Astrocyte (in vitro differentiated cells and primary cell): ENCODE measurements at places on chromosomes 1 and 21. TPM values are rescaled to one million over a fixed set of nuclear protein-coding genes. Genes with fewer than 3 reads are reported as not detected.

The OR6N1 gene
- total RNA-seq: not detected in 2 replicates

DNA sequence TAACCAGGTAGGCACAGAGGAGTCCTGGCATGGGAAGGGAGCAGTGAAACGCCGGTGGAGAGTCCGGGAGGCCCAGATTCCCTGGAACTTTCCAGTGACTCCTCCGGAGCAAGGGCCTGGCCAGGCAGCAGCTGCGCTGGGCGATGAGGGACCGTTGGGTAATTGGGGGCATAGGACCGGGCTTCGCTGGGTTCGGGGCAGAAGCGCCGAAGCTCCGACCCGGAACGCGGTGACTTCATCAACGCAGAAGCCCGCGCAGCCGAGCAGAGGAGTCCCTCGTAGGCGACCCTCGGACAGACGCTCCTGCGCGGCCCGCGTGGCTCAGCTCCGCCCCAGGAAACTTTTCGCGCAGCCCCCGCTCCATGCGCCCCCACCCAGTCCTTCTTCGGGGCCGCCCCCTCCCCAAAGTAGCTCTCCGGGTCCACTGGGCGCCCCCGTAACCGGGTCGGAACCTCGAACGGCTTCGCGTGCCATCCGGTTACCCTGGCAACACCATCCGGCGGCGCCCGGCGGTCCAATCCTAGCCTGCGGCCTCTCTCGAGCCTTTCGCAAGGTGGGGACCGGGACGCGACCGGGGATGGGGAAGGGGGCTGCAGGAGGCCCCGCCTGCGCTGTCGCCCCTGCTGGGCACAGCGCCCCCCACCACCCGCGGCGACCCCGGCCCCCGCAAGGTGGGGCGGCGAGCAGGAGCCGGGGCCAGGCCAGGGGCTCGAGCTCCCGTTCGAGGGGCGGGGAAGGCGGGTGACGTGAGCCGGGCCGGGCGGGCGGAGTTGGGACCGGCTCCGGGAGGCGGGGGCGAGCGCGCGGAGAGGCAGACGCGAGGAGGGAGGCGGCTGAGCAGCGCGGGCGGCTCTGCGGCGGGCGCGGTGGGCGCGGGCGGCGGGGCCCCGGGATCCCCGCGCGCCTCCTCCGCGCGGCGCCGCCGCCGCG is at the start of gene AJAP1:
TSS of gene AJAP1 (plus strand) at position 814 of the 930 bp plus-strand sequence. CDS start 817 bp downstream, outside the sequence.
- H3K27me3 ChIP-seq: peaks cover 10% of the 10 kb centered on the region
- no peaks in the 10 kb centered on the region for H3K4me1 ChIP-seq
- H3K4me3 ChIP-seq: no peak within 1 kb of the TSS

- H3K27me3 ChIP-seq: no peaks in the 10 kb centered on the region
- H3K4me1 ChIP-seq: no peaks in the 10 kb centered on the region
- no peak for DNase-seq
- no peaks in the 10 kb centered on the region for H3K36me3 ChIP-seq
- H3K4me3 ChIP-seq: no peak overlapping the region
Measured at GRCh38 chr1:235873045-235873444, 6.3 kb upstream of the LYST start.

The SEMA4A gene
- total RNA-seq: 0.66 and 1.1 TPM in 2 replicates

- H3K36me3 ChIP-seq: no peaks in the 10 kb centered on the region
- DNase-seq: no peak
Measured at GRCh38 chr21:38861056-38861455, 55.3 kb downstream of the ETS2 start.

GRCh38 chr1:42221952-42222606 is 57.5 kb upstream of the GUCA2A start:
- H3K36me3 ChIP-seq: no peaks in the 10 kb centered on the region
- peak overlapping the region; percentile 35 for H3K27ac ChIP-seq
- no peak overlapping the region for H3K4me3 ChIP-seq
- peak; percentile 97 for DNase-seq
- peaks cover 9% of the 10 kb centered on the region for H3K4me1 ChIP-seq

DNA sequence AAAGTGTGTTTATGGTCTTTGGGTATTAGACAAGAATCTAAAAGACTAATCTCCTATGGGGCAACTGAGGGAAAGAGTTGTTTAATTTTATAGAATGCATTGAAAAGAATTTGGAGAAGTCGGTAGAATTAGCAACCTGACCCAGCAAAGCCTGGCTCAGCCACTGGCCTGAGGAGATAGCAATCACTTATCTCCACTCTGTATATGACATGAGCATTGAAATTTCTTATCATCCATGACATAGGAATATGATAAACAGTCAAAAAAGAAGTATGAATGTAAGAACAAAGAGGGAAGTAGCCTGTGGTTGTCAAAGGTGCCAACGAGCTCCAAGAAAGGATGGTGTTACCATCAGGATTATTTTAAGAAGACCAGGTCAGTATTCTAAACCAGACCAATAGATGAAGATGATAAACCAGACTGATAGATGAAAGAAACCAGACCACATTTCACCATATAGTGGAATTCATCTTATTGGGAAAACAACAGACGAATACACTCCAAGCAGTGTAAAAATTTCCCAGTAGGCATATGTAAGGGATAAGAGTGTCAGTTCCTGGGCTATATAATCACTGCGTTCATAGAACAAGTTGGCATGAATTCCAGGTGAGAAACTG is 35.7 kb downstream of the ASTN1 start:
- H3K4me1 ChIP-seq: no peaks in the 10 kb centered on the region
- no peak overlapping the region for H3K4me3 ChIP-seq
- DNase-seq: no peak
- no peaks in the 10 kb centered on the region for H3K27me3 ChIP-seq
- no peak overlapping the region for H3K27ac ChIP-seq

DNA sequence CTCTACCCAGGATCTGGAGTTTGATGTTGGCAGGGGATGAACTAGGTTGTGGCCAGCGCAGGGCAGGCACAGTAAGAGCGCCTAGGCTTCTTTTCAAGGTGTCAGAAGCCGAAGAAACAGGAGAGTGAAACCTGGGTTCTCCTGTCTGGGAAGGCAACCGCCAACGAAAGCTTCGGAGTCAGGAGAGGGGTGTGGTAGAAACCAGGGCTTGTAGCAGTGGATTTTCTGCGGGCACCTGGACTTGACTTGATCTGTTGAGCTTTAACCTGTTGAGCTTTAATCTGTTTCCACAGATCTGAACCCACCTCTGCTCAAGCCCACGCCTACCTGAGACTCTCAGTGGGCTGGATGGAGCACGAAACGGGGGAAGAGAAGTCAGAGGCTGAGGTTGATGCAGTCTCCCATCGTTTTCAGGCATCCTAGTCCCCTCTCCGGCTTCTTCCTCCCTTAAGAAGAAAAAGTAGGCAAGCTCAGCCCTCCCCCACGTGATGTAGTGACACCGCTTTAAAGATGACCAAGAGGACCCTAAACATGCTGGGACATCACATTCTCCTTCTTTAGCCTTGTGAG is 9.3 kb downstream of the HLX start:
- peaks cover 88% of the 10 kb centered on the region for H3K27me3 ChIP-seq
- H3K4me3 ChIP-seq: no peak overlapping the region
- no peak overlapping the region for H3K27ac ChIP-seq
- no peaks in the 10 kb centered on the region for H3K36me3 ChIP-seq
- DNase-seq: no peak

- H3K27me3 ChIP-seq: peaks cover 95% of the 10 kb centered on the region
- no peak for DNase-seq
- peak within 1 kb of the TSS; percentile 50 for H3K4me3 ChIP-seq
- H3K27ac ChIP-seq: peak within 1 kb of the TSS; percentile 6
Measured at GRCh38 chr21:36698981-36699545, at the start of gene SIM2. Gene SIM2, plus strand, starts transcription at chr21:36699115. Its CDS starts 632 bp downstream, at chr21:36699747.

The NR1I3 gene
- total RNA-seq: not detected in 2 replicates

GRCh38 chr1:58966917-58967740 is 183.3 kb upstream of the JUN start:
- no peaks in the 10 kb centered on the region for H3K27me3 ChIP-seq
- H3K27ac ChIP-seq: no peak overlapping the region
- H3K4me1 ChIP-seq: no peaks in the 10 kb centered on the region
- no peak overlapping the region for H3K4me3 ChIP-seq

DNA sequence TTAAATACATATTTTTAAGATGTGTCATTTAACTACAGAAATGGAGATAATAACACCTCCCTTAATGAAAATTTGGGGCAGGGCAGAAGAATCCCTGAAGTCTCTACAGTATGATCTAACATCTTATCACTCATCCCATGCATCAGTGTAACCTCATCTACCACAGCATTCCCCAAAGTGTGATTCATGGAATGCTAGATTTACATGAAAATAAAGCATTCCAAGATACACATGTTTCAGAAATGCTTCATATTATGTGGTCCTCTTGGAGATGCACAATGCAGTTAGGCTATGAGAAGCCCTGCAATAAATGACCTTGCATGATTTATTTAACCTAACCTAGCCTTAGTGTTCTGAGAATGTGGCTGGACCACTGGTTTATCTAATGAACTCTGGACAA is 166.9 kb upstream of the SYT6 start:
- H3K36me3 ChIP-seq: no peaks in the 10 kb centered on the region
- H3K4me3 ChIP-seq: no peak overlapping the region
- H3K27ac ChIP-seq: peak overlapping the region; percentile 76
- H3K4me1 ChIP-seq: peaks cover 26% of the 10 kb centered on the region
- H3K27me3 ChIP-seq: no peaks in the 10 kb centered on the region

- no peaks in the 10 kb centered on the region for H3K27me3 ChIP-seq
- H3K4me3 ChIP-seq: no peak overlapping the region
- no peak overlapping the region for H3K27ac ChIP-seq
- H3K4me1 ChIP-seq: peaks cover 5% of the 10 kb centered on the region
Measured at GRCh38 chr1:37926038-37926924, 20.6 kb downstream of the INPP5B start.

- H3K4me1 ChIP-seq: peaks cover 8% of the 10 kb centered on the region
- no peak for DNase-seq
- no peaks in the 10 kb centered on the region for H3K27me3 ChIP-seq
- no peak overlapping the region for H3K27ac ChIP-seq
- no peaks in the 10 kb centered on the region for H3K36me3 ChIP-seq
Measured at GRCh38 chr1:167938080-167938636, 1.3 kb upstream of the MPC2 start.

DNA sequence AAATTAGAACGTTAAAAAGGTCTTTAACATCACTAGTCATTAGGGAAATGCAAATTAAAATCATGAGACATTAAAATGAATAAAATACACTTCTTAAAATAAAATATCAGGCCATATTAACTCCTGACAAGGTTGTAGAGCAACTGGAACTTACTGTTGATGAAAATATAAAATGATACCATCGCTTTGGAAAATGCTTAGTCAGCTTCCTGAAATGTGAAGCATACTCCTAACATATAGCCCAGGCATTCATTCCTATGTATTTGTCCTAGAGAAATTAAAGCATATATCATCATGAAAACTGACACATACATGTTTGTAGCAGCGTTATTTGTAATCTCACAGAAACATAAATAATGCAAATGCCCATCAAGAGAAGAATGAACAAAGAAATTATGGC is 211.5 kb upstream of the CHRM3 start:
- no peak overlapping the region for H3K27ac ChIP-seq
- H3K4me3 ChIP-seq: no peak overlapping the region
- H3K4me1 ChIP-seq: no peaks in the 10 kb centered on the region

GRCh38 chr1:245986404-245987218 is 520.5 kb downstream of the SMYD3 start:
- H3K27ac ChIP-seq: peak overlapping the region; percentile 75
- peaks cover 20% of the 10 kb centered on the region for H3K4me1 ChIP-seq
- no peaks in the 10 kb centered on the region for H3K27me3 ChIP-seq
- no peaks in the 10 kb centered on the region for H3K36me3 ChIP-seq
- peak; percentile 85 for DNase-seq

The CD5L gene
- not detected in 2 replicates for total RNA-seq

The RAD54L gene
- total RNA-seq: 1.9 and 2.4 TPM in 2 replicates

DNA sequence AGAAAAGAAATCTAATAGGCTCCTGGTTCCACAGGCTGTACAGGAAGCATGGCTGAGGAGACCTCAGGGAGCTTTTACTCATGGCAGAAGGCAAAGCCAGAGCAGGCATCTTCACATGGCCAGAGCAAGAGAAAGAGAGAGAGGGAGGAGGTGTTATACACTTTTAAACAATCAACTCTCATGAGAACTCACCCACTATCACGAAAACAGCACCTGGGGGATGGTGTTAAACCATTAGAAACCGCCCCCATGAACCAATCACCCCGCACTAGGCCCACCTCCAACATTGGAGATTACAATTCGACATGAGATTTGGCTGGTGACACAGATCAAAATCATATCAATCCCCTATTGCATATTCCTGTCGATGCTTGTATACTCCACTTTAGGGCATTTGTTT is 93.5 kb downstream of the MRPL39 start:
- H3K27ac ChIP-seq: no peak overlapping the region
- no peaks in the 10 kb centered on the region for H3K4me1 ChIP-seq
- no peak overlapping the region for H3K4me3 ChIP-seq
- H3K36me3 ChIP-seq: no peaks in the 10 kb centered on the region
- no peaks in the 10 kb centered on the region for H3K27me3 ChIP-seq

- no peak overlapping the region for H3K4me3 ChIP-seq
- peak; percentile 79 for DNase-seq
- H3K4me1 ChIP-seq: no peaks in the 10 kb centered on the region
- no peaks in the 10 kb centered on the region for H3K36me3 ChIP-seq
Measured at GRCh38 chr1:79633456-79633855, 626.9 kb upstream of the ADGRL4 start.

DNA sequence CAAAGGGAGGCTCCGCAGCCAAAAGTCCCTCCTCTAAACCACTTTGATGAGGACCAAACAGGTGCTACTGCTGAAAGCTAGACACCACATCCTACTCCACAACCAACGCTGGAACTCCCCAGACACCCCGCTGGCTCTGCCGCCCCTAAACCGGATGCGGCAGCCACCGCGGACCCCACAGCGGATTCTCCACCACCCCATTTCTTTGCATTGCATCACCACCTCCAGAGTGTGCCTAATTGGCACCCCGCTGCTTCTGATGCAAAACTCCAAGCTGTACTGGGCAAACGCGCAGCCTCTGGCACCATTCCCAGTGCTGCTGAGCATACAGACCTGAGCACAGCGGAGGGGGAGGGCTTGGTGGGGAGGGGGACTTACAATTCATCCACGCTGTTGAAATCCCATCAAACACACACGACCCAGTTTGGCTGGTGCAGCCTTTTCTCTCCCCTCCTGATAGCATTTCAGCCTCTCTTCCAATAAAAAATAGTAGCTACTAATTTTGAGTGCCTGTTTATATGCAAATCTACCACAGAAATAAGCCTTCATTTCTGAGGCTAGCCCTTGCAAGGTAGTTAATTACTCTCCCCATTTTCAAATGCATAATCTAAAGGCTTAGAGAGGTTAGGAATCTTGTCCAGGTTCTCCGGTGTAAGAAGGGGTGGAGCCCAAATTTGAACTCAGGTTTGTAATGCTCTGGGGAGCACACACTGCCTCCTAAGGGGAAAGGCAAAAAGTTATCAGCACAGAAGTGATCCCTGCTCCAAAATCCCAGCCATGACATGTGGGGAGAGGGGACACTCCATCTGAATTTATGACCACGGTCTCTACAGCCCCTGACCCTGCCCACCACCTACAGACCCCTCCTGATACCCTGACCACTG is 12.2 kb upstream of the RGS16 start:
- peaks cover 24% of the 10 kb centered on the region for H3K4me1 ChIP-seq
- no peak overlapping the region for H3K27ac ChIP-seq
- H3K36me3 ChIP-seq: no peaks in the 10 kb centered on the region
